Activated CD8-positive, alpha-beta memory T cell treated with anti-CD3 and anti-CD28 coated beads for 48 hours (primary cell): ENCODE measurements at places on chromosomes 12 and 14.

DNA sequence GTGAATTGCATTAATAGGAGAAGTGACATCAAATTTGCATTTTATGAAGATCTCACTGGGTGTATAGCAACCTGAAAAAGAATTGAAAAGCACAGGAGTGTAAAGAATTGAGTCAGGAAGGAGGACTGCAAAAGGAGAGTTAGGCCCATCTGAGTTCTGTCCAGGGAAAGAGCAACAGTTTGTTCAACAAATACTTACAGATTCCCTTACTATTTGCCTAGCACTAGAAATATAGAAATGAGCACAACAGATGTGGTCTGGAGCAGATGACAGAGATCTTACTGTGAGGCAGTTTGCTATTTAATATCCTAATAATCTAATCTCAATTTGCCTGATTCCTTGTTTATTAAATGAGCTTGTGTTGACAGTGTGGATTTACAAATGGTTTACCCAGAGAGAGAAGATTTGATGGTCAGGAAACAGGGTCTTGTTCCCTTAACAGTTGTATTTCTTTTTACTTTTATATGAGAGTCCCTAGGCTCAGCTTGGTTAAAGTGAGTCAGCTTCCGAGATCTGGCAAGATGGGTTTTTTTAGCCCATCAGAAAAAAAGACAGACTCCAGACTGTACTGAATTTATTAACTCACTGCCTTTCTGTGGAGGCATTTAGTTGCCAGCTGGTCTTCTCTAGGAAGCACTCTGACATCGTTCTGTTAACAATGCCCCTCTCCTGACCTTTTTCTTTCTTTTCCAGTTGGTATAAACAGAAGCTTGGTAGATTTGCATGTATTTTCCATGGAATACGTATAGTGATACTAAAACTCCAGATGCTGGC, 229.7 kb downstream of the TTC6 start:
- DNase-seq: no peak

DNA sequence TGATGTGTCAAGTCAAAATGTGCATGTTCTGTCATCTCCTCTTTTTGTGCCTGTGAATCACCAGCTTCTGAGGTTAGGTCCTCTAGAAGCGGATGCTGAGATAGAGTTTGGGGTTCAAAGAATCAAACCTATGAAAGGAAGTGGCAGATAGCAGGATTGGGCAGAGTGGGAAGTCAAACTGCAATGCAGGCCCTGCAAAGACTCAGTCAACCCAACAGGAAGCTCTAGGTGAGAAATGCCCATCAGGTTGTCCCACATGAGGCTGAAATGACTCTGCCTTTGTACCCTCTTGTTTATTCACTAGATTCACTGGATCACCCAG, 4.5 kb upstream of the MIA2 start:
- peak; percentile 20 for DNase-seq

DNA sequence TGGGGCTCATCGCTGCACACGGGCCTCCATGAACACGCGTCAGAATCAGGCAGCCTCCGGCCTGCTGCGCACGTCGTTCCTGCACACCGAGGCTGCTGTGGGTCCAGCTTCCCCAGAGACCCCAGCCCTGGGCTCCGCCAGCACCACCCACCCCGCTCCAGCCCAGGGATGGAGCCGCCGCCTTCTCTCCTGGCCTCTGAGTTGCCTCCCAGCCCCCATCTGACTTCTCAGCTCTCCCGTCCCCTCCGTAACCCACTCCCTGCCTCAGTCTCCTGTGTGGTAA, 253.9 kb upstream of the SFSWAP start:
- DNase-seq: no peak

GRCh38 chr12:116257215-116257614, 20.3 kb downstream of the MED13L start:
- DNase-seq: no peak

DNA sequence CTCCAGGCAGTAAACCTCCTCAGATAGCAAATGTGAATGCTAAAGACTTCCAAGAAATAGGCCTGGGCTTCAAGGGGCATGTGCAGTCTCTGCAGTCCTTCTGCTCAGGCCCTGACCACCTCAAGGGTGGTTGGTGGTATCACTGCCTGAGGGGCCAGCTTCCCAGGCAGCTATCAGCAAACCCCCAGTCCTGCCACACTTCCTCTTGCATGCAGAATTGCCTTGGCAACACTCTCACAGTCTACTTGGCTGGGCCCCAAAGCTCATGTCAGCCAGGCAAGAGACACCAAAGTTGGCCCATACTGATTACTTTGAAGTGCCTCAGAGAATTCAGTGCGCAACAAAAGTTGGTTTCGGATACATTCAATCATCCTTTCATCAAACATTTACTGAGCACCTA, 3.5 kb upstream of the ASB8 start:
- no peak for DNase-seq

DNA sequence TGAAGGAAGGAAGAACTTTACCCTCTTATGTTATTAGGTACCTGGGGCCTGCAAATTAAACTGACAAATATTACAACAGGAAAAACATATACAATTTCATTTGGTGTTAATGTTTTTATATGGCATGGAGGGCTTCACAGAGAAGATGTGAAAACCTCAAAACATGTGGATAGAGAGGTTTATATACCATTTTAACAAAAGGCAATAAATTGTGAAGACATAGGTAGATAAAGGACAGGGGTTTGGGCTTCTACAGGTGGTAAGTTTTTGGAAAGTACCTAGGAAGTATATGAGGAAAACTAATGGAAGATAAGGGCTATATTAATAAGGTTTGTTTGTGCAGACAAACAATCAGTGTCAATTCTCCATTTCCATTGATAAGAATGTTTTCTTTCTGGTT, 95.1 kb upstream of the ATF7IP start:
- DNase-seq: no peak

- no peak for DNase-seq
These were observed 17.7 kb downstream of the DPF3 start for GRCh38 chr14:72876005-72876709.

GRCh38 chr12:102299731-102300130, 102.1 kb upstream of the PMCH start:
- no peak for DNase-seq

DNA sequence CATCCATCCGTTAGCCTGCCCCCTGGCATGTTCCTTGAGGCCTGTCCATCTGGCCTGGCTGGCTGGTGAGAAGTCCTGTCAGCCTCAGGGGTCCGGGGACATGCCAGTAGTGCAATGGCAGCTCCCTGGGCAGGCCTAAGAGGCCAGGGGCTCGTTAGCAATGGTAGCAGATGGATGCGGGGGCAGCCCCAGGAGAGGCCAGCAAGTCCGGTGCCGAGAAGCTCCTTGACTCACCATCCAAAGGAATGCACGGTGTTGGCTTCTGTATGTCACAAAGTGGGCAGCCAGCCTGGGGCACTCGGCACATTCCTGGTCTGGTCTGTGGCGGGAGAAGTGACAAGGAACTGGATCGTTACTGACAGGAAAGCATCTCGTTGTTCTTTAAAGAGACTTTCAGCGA, 319.9 kb downstream of the CACNA1C start:
- DNase-seq: no peak

GRCh38 chr12:52132754-52133161, 53.3 kb downstream of the SMIM41 start:
- no peak for DNase-seq

GRCh38 chr14:23389396-23389795, 12.6 kb downstream of the CMTM5 start:
- DNase-seq: no peak

- DNase-seq: no peak
These were observed 6.2 kb upstream of the KRT86 start for GRCh38 chr12:52268212-52268611.

DNA sequence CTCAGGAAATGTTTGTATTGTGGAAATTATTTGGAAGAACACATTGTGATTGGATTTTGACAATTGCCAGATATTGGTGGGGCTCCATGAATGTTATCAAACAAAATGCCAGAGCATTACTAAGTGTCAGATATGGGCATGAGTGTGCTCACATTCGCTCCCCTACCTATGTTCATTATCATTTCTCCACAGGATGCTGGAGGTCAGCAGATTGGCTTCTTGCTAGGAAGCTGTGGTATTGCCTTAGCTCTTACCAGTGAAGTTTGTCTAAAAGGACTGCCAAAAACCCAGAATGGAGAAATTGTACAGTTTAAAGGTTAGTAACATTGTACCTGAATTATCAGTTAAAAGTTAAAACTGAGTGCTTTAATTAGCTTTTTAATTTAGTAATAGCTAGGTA, 78.3 kb upstream of the ATF1 start:
- no peak for DNase-seq

DNA sequence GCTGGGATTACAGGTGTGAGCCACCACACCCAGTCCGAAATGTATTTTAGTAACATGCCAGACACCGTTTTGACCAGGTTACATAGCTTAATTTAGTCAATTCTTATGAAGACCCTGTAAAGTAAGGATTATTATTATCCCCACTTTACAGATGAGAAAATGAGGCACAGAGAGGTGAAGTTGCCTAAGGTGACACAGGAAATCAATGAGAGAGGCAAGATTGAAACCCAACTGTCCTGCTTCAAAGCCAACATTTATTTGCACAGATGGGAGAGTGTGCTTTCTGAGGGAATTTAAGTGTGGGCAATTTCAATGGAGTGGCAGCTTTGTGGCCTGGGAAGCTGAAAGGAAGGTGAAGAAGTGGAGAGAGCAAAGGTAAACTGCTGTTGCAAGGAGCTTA, 19.1 kb upstream of the EPS8 start:
- no peak for DNase-seq

DNA sequence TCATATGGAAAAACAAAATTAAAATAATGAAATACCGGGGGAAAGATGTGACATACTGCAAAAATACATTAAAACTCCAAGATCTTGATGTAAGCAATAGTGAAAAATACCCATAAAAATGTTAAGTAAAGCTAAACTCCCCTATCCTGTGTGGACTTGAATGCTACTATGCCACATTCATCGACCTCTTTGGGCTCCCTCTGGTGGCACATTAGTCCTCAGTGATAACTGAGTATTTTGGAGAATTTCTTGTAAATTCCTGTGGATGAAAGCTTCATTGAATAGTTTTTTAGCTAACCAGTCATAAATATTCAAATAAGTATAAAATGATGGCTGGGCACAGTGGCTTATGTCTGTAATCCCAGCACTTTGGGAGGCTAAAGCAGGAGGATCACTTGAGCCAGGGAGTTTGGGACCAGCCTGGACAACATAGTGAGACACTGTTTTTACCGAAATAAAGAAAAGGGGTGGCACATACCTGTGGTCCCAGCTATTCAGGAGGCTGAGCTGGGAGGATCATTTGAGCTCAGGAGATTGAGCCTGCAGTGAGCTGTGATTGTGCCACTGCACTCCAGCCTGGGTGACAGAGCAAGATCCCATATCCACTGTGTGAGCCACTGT, 42.4 kb upstream of the SGPP1 start:
- DNase-seq: no peak

GRCh38 chr12:125533434-125534029, 468.3 kb downstream of the AACS start:
- peak; percentile 0 for DNase-seq
